ENCODE measurements at places on chromosomes 12 and 14.

DNA sequence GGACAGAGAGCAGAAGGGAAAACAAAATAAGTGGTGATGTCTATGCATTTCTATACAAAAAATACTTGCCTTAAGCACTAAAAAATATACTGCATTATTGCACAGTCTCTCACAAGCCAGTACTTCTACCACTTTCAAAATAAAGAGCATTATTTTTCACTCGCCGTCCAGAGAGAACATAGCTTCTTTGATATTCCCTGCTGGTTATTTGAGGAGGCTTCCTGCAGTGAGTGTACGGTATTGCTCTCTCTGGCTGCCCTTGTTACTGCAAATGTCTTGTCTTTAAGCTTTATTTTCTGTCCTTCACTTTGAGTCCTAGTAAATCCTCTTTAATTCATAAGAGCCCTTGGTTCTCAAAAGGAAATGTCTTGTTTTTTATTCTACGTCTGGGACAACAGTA is 81.1 kb downstream of the EML1 start:
- DNase-seq: no peak

- DNase-seq: no peak
Measured at GRCh38 chr12:51065530-51065929, 17.4 kb downstream of the LETMD1 start.

DNA sequence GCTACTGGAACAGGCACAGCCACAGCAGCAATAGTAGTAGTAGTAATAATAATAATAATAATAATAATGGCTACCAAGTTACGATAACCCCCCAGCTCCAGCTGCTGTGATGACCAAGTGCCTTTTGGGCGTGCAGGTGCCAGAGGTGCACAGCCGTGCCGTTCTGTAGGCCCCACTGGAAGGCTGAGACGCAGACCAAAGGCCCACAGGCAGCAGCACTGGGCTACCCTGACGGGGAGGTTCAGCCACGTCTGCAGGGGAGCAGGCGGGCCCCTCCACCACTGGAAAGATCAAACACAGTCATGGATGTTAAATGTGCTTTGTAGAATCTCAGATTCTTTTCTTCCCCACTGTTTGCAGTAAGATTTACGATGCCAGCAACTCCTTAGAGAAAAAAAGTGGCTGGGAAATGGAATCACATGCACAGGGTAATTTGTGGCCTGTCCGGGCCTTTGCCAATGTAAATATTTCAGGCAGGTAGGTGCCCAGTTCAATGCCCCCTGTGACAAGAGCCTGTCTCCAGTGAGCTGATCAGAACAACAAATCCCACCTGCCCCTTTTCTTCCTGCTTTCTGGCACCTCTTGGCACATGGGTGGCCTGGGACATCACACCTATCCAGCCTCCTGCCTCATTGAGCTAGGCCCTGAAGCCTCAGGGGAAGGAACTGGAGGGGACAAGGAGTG is 32.6 kb downstream of the CCDC85C start:
- no peak for DNase-seq

DNA sequence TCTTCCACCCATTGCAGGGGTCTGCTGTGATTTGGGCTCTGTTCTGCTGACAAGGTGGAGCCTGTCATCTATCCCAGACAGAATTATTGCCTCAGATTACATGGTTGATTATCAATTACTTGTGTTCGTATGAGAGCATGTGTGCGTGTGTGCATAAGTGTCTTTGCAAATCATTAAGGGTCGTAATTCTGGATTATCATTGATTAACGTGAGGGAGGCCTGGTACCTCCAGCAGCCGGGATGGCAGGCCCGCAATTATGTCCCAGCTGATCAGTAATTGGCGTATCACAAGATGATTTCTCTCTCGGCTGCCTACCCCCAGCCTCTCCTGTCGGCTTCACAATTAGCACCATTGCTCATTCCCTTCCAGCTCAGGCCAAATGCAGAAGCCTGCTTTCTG is 29.6 kb upstream of the IRF2BPL start:
- DNase-seq: no peak

- no peak for DNase-seq
Measured at GRCh38 chr12:63124778-63125177, 26.2 kb downstream of the AVPR1A start.

- no peak for DNase-seq
Measured at GRCh38 chr14:69398818-69399210, 322 bp downstream of the SLC39A9 start.

GRCh38 chr12:22687361-22688076 is 62.5 kb downstream of the ETNK1 start:
- no peak for DNase-seq

All from stimulated activated CD4-positive, alpha-beta T cell treated with anti-CD3 and anti-CD28 coated beads, TNF-alpha, amount 100 ng/mL, for 48 hours (primary cell).